ENCODE measurements at places on chromosomes 5 and 9.

DNA sequence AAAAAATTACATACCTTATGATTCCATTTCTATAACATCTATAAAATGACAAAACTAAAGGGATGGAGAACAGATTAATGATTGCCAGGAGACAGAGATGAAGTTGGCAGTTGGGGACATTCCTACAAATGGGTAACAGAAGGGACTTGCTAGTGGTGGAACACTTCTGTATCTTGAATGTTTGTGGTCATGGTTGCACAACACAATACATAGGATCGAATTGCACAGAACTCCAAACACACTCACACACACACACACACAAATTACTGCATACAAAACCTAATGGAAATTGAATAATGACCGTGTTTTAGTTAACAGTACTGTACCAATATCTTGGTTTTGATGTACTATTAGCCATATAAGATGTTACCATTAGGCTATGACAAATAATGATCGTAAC, 330.7 kb upstream of the POU5F2 start:
- no peaks in the 10 kb centered on the region for H3K4me1 ChIP-seq
- H3K27ac ChIP-seq: no peak overlapping the region
- peak; percentile 6 for DNase-seq
- H3K4me3 ChIP-seq: no peak overlapping the region
- H3K36me3 ChIP-seq: no peaks in the 10 kb centered on the region
- H3K27me3 ChIP-seq: no peaks in the 10 kb centered on the region

- H3K36me3 ChIP-seq: no peaks in the 10 kb centered on the region
- no peak overlapping the region for H3K4me3 ChIP-seq
- H3K27me3 ChIP-seq: no peaks in the 10 kb centered on the region
- DNase-seq: no peak
Measured at GRCh38 chr5:159386028-159386711, 55.9 kb upstream of the IL12B start.

GRCh38 chr5:55934115-55934613, 60.6 kb downstream of the IL6ST start:
- no peak overlapping the region for H3K27ac ChIP-seq
- H3K4me3 ChIP-seq: no peak overlapping the region
- H3K27me3 ChIP-seq: no peaks in the 10 kb centered on the region
- H3K4me1 ChIP-seq: no peaks in the 10 kb centered on the region
- peaks cover 25% of the 10 kb centered on the region for H3K36me3 ChIP-seq

GRCh38 chr5:56673171-56673570, 142.2 kb upstream of the MAP3K1 start:
- H3K27me3 ChIP-seq: no peaks in the 10 kb centered on the region
- H3K27ac ChIP-seq: no peak overlapping the region
- no peak overlapping the region for H3K4me3 ChIP-seq
- DNase-seq: no peak
- no peaks in the 10 kb centered on the region for H3K36me3 ChIP-seq

DNA sequence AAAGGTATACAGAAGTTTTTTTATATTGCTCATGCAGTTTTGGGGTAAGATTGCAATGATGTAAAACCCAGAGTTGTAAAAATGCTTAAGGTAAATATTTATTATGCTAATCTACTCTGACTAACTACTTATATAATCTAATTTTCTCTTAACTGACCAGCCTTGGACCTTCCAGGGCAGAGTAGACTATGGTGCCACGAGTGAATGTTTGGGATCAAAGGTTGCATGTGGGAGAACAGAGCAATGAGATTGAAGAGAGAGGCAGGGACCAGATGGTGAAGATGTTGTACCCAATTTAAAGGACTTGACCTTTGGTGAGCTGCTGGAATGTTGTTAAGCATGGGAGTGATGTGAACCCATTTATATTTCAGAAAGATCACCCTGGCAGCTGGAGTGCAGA, 34.8 kb upstream of the PANK3 start:
- H3K27me3 ChIP-seq: no peaks in the 10 kb centered on the region
- no peak overlapping the region for H3K27ac ChIP-seq
- DNase-seq: no peak
- peaks cover 7% of the 10 kb centered on the region for H3K4me1 ChIP-seq

GRCh38 chr5:36403632-36404311, 102.1 kb upstream of the RANBP3L start:
- H3K27me3 ChIP-seq: no peaks in the 10 kb centered on the region
- DNase-seq: peak; percentile 79
- peak overlapping the region; percentile 40 for H3K27ac ChIP-seq
- no peak overlapping the region for H3K4me3 ChIP-seq

DNA sequence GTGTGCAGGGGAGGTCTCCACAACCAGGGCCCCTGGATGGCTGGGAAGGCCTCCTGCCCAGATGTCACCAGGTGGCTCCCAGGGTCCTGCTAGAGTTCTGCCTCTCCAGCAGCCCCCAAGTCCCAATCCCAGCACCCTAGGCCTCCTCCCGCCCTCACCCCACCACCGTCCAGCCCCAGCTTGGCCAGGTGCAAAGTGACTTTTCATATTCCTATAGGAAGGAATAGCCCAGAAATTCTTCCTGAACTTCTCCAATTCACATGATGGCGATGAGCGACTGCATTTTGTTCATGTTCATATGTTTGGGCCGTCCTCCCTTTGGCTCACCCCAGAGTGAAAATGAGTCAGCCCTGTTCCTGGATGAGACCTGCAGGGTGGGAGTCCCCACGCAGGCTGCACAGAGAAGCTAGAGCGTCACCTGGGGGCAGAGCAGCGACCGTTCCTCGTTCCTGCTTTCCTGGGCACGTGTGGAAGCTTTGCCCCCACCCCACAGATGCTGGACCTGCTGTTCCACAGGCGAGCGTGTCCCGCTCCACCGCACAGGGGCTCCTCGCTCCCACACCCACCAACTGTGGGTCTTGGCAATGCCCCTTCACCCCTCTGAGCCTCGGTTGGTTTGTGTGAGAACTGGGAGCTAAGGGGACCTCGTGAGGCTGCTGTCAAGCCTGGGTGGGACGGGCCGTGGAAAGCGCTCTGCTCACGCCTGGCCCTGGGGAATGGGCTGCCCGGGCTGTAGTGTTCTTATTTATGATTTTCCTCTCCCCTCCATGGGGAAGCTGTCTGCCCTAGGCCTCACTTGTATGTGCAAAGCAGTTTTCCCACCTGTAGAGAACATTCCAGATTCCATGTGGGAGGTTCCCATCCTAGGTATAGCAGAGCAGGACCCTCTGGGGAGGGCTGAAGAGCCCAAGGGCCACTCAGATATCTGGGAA, 6.9 kb downstream of the MRPS2 start:
- no peak overlapping the region for H3K4me3 ChIP-seq
- no peak overlapping the region for H3K27ac ChIP-seq
- peaks cover 22% of the 10 kb centered on the region for H3K36me3 ChIP-seq
- DNase-seq: no peak
- no peaks in the 10 kb centered on the region for H3K27me3 ChIP-seq

- peaks cover 43% of the 10 kb centered on the region for H3K36me3 ChIP-seq
Measured at GRCh38 chr5:168415401-168415800, 70.9 kb upstream of the RARS1 start.

DNA sequence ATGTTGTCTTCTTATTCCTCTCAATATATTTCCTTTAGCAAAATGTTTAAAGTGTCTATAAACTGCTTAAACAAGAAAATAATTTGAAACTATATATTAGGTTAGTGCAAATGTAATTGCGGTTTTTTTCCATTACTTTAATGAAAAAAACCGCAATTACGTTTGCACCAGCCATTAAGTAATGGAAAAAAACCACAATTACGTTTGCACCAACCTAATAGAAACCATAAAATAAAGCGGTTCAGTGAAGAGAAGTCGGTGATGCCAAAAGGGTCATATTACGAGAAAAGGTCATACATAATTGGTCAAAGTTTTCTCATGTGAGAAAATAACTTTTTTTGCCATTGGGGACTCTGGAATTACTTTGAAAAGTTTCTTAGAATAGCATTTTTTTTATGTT, 385.6 kb upstream of the ST8SIA4 start:
- H3K27me3 ChIP-seq: peaks cover 7% of the 10 kb centered on the region
- no peaks in the 10 kb centered on the region for H3K36me3 ChIP-seq
- H3K4me3 ChIP-seq: no peak overlapping the region
- H3K4me1 ChIP-seq: no peaks in the 10 kb centered on the region
- no peak overlapping the region for H3K27ac ChIP-seq

DNA sequence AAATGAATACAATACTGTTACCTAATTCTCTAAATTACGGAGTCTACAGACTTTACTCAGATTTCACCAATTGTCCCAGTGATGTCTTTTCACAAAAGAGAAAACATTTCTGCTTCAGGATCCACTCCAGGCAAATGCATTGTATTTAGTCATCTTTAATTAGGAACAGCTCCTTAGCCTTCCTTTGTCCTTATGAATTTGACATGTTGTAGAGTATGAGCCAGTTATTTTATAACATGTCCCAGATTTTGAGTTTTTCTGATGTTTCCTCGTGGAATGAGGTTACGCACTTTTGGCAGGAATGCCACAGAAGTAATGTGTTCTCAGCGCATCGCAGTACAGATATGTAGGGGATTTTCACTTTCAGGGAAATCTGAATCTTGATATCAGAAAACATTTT, 10.5 kb downstream of the HABP4 start:
- DNase-seq: no peak
- no peak overlapping the region for H3K4me3 ChIP-seq
- H3K36me3 ChIP-seq: peaks cover 5% of the 10 kb centered on the region
- H3K27me3 ChIP-seq: no peaks in the 10 kb centered on the region
- H3K27ac ChIP-seq: no peak overlapping the region

DNA sequence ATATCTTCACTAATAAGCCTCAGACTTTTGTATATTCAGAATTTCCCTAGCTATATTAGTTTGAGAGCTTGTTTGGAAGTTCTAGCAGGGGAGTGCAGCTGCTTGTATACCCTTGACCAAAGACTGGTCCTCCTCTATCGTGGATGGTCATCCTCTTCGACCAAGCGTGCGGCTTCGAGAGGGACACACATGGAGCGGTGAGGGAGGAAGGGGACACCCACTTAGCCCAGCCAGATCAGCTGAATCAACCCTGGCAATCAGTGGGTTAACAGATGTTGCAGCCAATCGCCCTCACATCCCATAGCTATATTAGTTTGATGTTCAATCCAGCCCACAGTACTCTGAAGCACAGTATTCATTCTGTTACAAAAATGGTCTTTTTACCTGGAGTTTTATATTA, 3.2 kb downstream of the CAVIN4 start:
- no peak for DNase-seq
- H3K4me3 ChIP-seq: no peak overlapping the region
- no peaks in the 10 kb centered on the region for H3K4me1 ChIP-seq
- H3K27ac ChIP-seq: no peak overlapping the region

GRCh38 chr9:90940280-90940679, 138.7 kb downstream of the SYK start:
- peaks cover 24% of the 10 kb centered on the region for H3K4me1 ChIP-seq
- no peak for DNase-seq
- no peaks in the 10 kb centered on the region for H3K36me3 ChIP-seq
- no peaks in the 10 kb centered on the region for H3K27me3 ChIP-seq
- no peak overlapping the region for H3K4me3 ChIP-seq
- H3K27ac ChIP-seq: no peak overlapping the region

Data from MCF 10A (cell line).